ENCODE measurements at places on chromosomes 12 and 14.

DNA sequence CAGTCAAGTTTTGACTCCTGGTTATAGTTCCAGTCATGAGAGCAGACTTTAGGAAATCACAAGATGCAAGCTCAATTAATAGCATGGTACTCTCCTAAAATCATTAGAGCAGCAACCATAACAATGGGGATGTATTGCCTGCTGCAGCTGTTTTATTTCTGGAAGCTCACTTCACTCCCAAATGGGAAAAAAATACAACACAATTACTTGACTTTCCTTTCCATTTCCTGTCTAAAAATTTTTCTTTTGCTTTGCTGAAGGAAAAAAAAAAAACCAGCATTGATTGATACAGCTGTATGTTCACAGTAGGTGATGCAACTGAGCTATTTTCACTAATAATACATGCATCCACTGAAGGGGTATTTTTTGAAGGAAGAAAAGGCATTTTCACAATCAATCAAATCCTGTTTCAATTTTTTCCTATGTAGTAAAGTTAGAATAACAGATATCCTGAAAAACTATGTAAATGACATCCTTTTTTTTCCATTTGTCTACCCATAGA, 143.9 kb upstream of the NOVA1 start:
- DNase-seq = no peak

- no peak for DNase-seq
Measured at GRCh38 chr12:6066651-6067050, 57.8 kb downstream of the VWF start.

- no peak for DNase-seq
Measured at GRCh38 chr12:62164036-62164435, 96.2 kb upstream of the USP15 start.

DNA sequence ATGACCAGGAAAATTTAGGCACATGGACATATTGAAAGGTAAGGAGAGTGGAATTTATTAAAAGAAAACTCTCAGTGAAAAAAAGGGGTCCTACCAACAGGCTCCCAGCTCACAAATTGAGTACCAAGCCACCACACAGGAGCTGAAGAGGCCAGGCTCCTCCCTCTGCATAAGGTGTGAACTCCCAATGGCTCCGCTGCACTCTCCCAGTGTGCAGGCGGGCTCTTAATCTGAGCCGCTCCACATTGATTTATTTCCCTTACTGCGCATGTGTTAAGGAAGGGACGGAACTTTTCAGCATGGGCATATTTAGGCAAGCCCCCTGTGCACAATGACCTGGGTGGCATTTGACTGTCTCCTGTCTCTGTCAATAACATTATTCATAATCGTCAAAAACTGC, 68.6 kb upstream of the PLEKHG7 start:
- DNase-seq = no peak

DNA sequence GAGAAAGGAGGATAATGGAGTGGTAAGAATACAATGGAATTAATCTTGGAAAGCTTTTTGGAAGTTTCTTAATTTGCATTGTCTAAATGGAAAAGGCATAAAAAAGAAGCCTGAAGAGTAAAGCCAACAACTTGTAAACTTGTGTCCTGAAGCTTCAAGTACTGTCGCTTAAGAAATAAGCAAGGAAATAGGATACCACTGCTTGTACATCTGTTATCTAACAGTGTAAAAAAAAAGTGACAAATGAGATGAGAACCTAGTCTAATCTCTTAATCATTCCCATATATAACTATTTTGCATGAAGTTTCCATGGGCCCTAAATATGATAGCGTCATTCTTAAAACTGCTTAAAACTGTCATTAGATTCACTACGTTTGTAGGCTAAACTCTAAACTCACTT, 134.0 kb upstream of the DYRK2 start:
- no peak for DNase-seq

- no peak for DNase-seq
Measured at GRCh38 chr12:2794191-2794735, 507 bp upstream of the FKBP4 start.

- no peak for DNase-seq
Measured at GRCh38 chr12:28938056-28938455, 211.0 kb upstream of the FAR2 start.

DNA sequence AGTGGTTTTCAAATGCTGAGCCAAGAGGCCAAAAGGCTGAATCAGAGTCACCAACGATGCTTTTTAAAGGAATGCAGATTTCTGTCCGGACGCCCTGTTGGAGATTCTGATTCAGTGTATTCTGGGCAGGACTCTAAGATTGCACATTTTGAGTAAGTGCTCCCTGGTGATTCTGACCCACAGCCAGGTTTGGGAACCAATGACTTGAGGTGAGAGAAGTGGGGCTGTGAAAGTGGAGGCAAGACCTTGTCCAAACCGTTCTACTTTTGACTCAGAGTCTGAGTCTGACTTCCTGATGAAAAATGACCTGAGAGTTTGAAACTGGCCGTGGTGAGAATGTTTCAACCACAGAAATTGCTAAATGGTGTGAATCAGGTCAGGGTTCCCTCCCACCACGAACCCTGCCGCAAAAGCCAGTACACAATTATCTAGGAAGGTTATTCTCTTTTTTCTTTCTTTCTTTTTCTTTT, 90.2 kb downstream of the NTN4 start:
- DNase-seq = no peak

DNA sequence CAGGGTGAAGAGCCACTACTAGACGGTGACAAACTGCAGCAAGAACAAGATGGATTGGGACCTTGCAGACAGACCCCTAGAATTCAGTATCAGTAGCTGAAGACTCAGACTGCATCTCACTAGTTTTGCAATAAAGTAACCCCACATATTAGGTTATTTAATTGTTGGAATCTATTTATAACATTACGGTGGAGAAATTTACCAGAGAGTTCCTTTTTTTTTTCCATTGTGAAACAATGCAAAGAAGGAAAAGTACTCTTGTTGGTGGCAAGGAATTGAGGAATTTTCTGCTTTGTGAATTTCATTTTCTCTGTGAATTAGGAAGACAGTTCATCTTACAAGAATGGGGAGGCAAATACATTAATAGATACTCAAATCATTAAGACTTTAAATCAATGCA, 185.7 kb upstream of the PPFIA2 start:
- DNase-seq = no peak

DNA sequence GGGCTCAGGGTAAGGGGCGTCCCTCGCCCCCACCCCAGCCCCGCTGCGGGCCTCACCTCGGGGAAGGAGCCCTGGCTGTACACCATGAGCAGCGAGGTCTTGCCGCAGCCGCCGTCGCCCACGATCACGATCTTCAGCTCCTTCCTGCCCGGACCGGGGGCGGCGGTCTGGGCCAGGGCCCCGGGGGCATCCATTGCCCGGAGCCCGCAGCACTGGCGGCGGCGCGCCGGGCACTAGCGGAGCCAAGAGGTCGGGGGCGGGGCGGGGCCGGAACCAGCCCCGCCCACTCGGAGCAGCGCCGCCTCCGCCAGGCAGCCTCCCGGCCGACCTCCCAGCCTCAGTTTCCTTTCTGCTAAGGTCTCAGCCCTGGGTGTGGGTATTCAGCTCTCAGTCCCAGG, at the start of gene RHOF:
RHOF (minus strand) TSS at position 249 of the 398 bp plus-strand sequence; CDS start at position 194, 55 bp downstream.
- peak; percentile 75 for DNase-seq

- DNase-seq = no peak
Measured at GRCh38 chr12:128793701-128794100, 30.1 kb downstream of the SLC15A4 start.

- no peak for DNase-seq
Measured at GRCh38 chr12:128794661-128795529, 28.9 kb downstream of the SLC15A4 start.

DNA sequence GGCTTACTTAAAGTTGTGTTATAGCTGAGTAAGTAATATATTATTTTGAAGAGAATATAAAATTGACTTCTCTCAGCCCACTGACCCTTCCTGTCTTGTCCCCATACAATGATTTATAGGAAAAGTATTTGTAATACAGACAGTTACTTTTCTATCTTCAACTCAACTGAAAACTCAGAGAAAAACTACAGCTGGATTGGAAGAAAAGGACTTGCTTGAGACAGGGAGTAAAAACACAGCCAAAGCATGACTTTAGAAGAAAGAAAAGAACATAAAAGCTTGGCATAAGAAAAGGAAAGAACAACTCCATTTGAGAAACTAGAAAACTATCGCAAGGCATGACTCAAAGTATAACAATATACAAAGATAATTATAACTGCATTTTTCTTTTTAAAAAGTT, 57.5 kb downstream of the MSRB3 start:
- DNase-seq = no peak

GRCh38 chr12:806200-806791, 53.9 kb downstream of the WNK1 start:
- no peak for DNase-seq

DNA sequence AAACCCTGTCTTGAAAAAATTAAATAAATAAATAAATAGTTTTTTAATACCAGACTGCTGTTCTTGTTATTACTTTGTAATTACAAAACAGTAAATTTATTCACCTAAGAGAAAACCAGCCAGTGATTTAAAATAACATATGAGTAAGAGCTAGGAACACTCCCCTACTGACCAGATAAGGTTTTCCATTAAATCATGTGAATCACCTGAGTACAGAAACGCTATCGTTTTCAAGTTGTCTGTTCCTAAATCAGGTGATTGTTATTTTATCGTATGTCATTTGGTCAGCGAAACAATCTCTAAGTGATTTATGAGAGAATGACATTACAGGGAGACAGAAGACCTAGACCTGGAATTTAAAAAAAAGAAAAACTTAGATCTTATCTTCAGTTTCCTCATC, 47.3 kb downstream of the RPS29 start:
- DNase-seq = no peak

DNA sequence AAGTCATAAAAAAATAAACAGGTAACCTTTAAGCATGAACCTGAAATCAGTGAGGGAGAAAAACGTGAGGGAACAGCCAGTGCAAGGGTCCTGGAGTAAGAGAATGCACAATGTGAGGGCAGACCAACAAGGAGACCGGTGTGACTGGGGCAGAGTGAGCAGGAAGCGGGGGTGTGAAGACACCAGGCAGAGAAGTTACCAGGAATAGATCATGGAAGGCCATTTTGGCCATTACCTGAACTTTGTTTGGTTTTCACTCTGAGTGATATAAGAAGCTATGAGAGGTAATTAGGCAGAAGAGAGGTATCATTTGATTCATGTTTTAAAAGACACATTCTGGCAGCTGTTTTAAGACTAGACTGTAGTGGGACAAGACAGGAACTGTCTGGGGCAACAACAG, 15.0 kb downstream of the PAH start:
- DNase-seq = no peak

- no peak for DNase-seq
Measured at GRCh38 chr12:64059685-64060084, 162.4 kb downstream of the KICS2 start.

DNA sequence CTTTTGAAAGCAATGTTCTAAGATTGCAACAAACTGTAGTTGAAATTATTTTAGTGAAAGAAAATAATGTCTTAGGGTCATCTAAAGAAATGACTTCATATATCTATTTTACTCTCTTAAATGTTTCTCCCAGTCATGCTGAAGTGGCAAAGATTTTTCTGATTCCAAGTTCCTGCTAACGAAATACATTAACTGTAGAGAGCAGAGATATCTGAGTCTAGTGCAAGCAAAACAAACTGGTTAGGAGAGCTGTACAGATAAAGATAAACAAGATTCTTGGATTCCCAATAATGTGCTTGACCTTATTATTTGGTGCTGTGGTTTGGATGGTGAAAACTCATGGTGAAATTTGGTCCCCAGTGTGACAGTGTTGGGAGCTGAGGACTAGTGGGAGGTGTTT, 199.9 kb upstream of the PWP1 start:
- DNase-seq = no peak

- DNase-seq = no peak
Measured at GRCh38 chr14:105700622-105701288, 174.4 kb downstream of the TMEM121 start.

All from stimulated activated CD4-positive, alpha-beta T cell treated with anti-CD3 and anti-CD28 coated beads, Interleukin-15, amount 100 ng/mL, for 48 hours (primary cell).